ENCODE measurements at places on chromosomes 6 and 20. TPM values are rescaled to one million over a fixed set of nuclear protein-coding genes. Genes with fewer than 3 reads are reported as not detected.

EYS gene
- 0.13 TPM for total RNA-seq

GPR63 gene
- total RNA-seq: under 0.01 TPM

- DNase-seq: no peak
These were observed 13.1 kb upstream of the RNASET2 start for GRCh38 chr6:166969390-166970002.

- peak; percentile 49 for DNase-seq
These were observed 15.5 kb downstream of the CCDC167 start for GRCh38 chr6:37483917-37484785.

GRCh38 chr20:1336699-1337367 is 7.9 kb upstream of the SDCBP2 start:
- DNase-seq: peak; percentile 95

- no peak for DNase-seq
These were observed 2.1 kb downstream of the EGFL8 start for GRCh38 chr6:32166411-32167061.

GRCh38 chr6:48765352-48765961 is 654.5 kb upstream of the PTCHD4 start:
- DNase-seq: peak; percentile 63
